ENCODE measurements at places on chromosomes 12 and 14.

DNA sequence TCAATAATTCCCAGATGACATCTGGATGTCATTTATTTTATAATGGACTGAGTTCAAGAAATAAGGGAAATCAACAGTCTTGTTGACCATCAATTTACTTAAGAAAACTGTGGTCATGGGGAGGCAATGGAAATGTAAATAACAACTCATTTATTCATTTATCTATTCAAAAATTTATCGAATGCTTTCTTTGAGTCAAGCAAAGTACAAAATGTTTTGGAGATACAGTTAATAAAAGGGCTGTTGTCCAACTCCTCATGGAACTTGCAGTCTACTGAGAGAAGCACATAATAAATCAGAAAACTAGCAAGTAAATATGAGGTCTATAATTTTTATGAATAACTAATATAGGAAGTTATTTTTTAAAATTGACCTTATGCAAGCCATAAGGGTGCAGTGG is 65.5 kb upstream of the KITLG start:
- no peak for DNase-seq

DNA sequence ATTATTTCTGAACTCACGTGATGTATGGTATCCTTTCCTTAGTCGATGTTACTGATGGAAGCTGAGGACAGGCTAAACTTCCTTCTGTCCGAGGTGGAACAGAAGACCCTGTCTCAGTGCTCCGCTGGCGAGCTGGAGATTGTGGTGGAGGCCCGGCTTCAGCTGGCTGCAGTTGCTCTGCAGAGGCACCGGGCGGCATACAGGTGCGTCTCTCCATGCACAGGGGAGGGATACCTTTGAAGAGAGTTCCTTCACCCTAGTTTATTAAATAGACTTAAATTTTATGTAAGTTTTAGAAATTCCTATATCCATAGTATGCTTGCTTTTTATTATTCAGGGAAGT is 186.7 kb upstream of the NEDD1 start:
- no peak for DNase-seq

- no peak for DNase-seq
Measured at GRCh38 chr12:110693731-110694130, 4.8 kb upstream of the HVCN1 start.

DNA sequence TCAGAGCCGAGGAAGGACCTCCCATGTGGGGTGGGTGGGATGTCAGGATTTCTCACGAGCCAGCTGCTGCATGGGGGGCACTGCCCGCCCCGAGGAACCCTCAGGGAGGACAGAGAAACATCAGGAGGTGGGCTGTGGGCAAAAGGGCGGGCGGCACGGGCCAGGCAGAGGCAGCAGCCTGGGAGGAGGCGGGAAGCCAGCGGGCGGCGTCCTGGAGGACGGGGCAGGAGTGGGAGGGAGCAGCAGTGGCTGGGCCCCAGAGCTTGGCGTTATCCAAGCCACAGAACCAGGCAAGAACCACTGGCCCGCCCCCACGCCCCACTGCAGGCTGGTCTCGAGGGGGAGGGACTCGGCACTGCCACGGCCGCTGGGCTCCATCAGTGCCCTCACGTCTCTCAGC is 2.4 kb downstream of the C14orf180 start:
- DNase-seq = no peak

DNA sequence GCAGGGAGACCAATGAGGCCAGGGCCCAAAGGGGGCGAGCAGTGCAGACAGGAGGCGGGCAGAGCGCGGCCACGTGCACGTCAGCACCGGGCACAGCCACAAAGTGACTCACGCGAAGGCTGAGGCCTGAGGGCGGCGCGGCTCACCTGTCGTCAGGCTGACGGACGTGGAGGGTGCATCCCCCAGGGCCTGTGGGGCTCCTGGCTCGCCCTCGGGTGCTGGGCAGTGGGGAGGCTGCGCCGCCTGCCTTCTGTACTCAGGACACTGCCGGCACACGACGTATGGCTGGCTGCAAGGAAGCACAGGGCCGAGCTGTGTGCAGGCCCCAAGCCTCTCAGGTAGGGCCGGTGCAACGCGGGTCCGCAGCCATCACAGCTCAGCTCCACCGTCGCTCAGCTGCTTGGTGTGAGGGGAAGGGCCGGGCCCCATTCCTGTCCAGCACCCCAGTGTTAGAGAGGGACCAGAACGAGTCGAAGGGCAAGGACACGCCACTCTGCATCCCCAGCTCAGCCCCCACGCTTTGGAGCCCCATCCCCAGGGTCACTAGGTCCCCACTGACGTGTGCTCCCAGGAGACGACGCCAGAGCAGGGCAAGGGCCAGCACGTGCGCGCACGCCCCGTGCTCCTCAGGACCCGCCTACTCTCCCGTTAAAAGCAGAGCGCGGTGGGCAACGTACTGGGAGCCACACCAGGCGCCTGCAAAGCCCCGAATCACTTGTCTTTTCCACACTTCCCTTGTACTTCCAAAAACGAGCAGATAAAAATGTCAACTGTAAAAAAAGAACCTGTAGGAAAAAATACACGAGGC is 24.8 kb upstream of the GOLGA3 start:
- no peak for DNase-seq

DNA sequence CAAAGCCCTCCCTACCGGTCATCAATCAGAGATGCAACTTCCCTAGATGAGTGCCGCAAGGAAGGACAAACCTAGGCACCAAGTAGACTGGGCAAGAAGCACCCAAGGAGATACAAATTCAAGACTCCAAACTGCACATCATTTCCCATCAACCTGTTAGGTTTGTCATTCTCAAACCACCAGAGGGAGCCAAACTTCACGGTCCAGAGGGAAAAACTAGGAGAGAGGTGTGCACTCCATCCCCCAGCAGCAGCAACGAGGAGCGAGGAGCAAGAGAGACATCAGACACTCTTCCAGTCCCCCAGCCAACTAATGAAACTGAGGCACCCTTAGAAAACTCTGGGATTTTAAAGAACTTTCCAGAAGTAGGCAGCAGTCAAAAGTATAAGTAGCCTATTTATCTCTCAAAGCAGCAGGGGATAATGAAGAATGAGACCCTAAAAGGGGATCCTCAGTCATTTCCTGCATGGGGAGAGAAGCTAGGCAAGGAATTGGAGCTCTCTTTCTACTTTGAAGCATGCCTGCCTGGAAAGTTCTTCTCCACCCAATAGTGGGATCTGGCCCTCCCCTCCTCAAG is 37.0 kb upstream of the NT5DC3 start:
- DNase-seq = peak; percentile 39

GRCh38 chr14:56798447-56799342 is 11.6 kb downstream of the OTX2 start:
- no peak for DNase-seq

GRCh38 chr12:132423251-132423819 is 66.6 kb upstream of the FBRSL1 start:
- DNase-seq = no peak

DNA sequence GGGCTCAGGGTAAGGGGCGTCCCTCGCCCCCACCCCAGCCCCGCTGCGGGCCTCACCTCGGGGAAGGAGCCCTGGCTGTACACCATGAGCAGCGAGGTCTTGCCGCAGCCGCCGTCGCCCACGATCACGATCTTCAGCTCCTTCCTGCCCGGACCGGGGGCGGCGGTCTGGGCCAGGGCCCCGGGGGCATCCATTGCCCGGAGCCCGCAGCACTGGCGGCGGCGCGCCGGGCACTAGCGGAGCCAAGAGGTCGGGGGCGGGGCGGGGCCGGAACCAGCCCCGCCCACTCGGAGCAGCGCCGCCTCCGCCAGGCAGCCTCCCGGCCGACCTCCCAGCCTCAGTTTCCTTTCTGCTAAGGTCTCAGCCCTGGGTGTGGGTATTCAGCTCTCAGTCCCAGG is at the start of gene RHOF:
Gene RHOF, minus strand, starts transcription at position 249 of the 398 bp plus-strand sequence. Its CDS starts 55 bp downstream, at position 194.
- DNase-seq = no peak

DNA sequence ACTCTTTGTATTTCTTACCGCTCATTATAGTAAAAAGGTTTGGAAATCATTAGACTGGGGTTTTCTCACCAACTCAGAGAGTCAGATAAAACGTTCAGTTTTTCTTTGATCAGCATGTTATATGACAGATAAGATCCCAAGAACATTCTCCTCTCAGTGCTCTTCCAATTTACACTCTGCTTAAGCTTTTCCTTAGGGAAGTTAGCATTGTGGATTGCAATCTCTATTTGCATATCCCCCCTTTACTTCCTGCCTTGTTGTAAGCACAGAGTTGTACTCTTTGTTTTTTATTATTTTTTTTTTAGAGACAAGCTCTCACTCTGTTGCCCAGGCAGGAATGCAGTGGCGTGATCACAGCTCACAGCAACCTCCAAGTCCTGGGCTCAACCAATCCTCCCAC is 11.4 kb upstream of the CFAP54 start:
- no peak for DNase-seq

GRCh38 chr12:87853448-87854003 is 175.7 kb downstream of the C12orf50 start:
- DNase-seq = no peak

DNA sequence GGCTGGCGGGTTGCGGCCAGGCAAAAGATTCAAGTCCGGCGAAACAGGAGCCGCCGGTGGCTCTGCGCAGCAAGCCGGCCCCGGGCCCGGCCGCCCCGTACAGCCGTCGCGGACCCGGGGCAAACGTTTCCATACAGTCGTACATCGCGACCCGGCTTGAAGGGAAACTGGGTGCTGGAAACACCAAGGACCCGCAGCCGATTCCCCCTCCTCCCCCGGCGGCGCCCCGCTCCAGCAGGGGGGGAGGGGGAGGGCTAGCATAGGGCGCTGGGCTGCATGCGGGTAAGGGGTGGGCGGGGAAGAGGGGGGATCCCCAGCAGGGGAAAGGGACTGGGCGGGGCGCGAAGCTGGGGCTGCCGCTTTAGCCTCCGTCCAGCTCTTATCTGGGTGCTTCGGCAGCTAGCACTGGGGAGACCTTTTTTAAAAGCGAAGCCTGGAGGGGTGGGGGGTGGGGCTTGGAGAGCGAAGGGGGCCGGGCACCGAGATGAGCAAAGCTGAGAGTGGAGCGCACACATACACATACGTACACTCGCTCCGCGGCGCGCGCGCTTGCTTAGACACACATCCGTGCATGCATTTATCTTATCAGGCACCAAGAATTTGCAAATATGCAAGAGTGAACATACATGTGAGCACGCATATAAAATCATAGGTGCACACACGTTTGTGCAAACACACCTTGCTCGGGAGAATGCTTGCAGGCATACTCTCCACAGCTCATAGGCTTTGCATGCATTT is 11.9 kb downstream of the RARG start:
- peak; percentile 68 for DNase-seq

- no peak for DNase-seq
Measured at GRCh38 chr14:103502877-103503276, 19.8 kb downstream of the CKB start.

GRCh38 chr12:104582739-104583138 is 126.0 kb downstream of the CHST11 start:
- DNase-seq = no peak

GRCh38 chr12:51005671-51006070 is 20.5 kb downstream of the SLC11A2 start:
- no peak for DNase-seq

DNA sequence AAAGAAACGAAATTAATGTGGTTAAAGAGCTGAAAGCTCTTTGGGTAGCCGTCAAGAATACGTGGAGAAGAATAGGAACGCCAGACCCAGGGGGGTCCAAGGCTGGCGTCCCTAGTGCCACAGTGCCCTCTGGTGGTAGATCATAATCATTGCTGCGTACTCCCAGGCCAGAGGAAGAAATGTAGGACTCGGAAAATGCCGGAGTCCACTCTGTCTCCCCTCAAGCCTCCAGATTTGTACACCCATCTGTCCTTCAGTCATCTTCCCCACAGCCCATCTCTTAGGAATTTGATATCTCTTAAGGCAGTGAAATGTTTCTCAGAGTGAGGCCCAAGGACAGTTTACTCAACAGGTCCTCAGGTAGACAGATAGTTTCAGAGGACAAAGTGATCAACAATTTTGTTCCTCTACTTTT is 25.4 kb upstream of the PLEKHG6 start:
- peak; percentile 20 for DNase-seq

DNA sequence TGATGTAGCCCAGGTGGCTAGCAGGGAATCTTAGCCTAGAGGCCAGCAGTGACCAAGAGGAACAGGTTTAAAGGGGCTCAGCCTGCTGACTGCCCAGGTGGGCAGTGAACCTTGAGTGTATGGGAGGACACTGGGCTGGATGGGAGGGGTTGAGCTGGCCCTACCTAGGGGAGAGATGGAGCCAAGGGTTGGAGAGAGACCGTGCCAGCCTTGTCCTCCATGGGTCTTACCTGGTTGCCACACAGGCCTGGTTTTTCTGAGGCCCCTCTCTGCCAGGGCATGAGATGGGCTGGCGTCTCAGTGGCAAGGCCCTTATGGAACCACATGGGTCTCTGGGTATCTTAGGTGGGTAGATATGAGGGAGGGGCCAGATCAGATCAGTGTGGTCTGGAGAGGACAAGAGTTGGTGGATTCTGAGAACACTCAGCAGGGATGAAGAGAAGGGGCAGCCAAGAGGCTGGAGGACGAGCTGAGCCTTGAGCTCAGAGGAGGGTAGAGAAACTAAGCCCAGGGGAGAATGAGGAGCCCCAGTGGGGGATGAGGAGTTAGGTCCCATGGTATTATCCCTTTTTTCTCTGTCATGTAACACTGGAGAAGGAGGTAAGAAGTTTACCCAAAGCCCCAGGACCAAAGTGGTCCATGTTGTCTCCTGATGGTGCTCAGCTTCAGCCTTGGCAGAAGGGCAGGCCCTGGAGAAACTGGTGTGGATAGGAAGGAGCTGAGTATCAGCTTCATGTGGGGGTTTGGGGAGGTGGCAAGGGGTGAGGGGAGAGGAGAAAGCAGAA is 3.7 kb downstream of the GZMB start:
- no peak for DNase-seq

GRCh38 chr12:104604995-104605675 is 148.4 kb downstream of the CHST11 start:
- no peak for DNase-seq

DNA sequence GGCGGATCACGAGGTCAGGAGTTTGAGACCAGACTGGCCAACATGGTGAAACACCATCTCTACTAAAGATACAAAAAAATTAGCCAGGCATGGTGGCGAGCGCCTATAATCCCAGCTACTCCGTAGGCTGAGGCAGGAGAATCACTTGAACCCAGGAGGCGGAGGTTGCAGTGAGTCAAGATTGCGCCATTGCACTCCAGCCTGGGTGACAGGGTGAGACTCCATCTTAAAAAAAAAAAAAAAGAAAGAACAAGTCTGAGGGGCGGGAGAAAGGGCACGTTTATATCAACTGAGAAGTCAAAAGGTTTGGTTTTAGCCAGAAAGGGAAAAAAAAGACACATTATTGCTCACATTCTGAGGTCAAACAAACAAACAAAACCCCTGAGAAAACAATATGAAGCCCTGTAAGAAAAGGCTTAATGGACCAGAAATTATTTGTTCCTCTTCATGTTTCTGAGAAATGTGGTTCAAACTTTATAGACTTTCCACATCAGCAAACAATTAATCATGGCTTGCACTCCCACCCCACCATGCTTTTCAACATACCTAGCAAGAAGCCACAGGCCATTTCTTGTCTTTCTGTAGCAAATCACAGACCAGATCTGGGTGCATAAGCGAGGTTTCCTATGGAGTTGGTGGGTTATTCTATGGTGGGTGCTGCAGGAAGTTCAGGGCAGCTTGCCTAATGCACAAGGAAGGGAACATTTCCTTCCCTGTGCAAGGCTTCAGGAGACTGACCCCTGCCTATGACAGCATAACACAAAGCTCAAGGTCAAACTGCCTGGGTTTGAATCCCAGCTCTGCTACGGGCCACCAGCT is 80.1 kb downstream of the SSPN start:
- DNase-seq = no peak

Data from stimulated activated CD4-positive, alpha-beta T cell treated with anti-CD3 and anti-CD28 coated beads, TNF-alpha, amount 100 ng/mL, for 48 hours (primary cell).